ENCODE measurements at places on chromosomes 6 and 20.

DNA sequence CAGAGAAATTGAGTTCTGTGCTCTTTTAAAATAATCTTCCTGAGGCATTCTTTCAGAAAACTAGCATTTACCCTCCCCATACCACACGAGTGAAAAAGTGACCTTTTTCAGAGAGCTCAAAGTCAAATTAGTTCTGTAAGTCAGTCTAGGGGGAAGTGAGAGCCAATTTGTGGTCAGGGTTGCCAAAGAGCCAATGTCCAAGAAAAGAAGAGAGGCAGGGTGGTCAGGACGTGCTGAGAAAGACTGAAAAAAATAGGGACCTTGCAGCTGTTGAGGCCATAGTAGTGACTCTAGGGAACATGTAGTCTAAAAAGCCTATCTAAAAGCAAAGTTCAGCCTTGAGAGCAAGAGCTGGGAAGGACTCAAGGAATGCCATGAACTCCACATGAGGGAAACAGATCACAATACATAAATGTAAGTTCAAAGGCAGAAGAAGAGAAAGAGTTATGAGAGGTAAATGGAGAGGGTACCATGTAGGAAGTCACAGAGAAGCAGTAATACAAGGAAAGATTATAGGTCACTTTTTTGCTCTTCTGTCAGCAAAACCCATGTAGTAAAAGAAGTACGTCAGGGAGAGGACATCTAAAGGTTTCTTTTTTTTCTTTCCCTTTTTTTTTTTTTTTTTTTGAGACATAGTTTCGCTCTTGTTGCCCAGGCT, 565.1 kb upstream of the FLRT3 start:
- no peak for DNase-seq

- DNase-seq = no peak
These were observed 138.0 kb upstream of the TBX18 start for GRCh38 chr6:84902354-84902928.

DNA sequence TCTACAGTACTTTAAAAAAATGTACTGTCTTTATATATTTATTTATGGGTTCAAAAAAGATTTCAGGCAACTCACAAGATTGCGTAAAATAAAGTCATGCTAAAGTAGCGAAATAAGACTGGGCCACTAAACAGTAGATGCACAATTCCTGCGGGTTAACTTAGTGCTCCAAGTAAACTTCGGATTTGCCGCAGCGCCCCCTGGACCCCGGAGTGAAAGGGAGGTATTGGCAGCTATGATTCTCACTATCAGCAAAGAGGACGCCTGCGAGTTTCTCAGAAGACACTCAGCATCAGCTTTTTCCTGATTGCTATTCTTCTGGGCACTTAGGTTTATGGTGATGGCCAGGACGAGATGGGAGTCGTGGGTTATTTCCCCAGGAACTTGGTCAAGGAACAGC, 1.4 kb downstream of the OTOR start:
- no peak for DNase-seq

DNA sequence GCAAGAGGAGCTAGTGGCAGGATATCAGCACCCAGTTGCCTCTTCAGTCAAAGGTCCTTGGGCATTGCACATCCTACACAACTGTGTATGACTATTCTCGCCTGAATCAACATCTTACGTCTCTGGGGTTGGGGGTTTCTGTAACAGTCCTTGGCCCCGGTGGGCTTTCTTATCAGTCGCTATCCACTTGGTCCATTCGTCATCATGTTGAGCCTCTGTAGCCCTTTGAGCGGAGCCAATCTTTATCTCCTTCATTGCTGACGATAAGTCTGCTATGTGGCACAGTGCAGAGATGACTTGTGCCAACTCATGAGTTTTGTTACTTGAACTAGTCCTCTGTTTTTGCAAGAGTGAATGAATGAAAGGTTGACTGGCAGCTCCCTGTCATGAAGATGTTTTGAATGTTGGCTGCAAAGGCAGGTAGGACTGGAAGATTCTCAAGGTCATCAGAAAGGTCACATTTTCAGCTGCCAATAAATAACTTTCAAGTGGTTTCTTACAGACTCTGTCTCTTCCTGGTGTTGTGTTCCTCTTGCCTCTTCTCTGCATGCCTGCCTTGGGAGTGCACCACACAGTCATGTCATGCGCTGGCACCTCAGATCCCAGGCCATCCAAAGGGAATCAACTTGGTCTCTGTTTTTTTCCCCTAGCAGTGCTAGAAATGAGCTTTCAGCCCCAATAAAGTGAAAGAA, 238.9 kb downstream of the SLC24A3 start:
- DNase-seq = no peak

DNA sequence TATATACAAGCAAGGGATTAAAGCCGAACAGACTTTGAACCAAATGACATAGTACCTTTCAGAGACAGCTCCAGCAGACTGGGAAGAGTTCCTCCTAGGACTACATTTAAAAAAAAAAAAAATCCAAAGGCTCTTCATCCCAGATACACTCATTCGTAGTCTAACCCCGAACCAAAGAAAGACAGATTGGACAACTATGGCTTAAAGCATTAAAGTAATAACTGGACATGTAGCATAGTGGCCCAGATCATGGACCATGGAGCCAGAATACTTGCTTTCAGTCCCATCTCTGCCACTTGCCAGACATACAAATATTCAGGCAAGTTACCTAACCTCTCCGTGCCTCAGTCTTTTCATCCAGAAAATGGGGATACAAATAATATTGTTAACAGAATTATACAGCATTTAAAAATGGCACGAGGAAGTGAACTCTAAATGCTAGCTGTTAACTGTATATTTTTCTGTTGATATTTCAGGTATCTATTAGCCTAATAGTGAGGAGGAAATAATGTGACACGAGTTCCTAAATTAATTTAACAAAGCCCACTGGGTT, 123.7 kb downstream of the HIVEP2 start:
- DNase-seq = no peak

GRCh38 chr20:62503401-62504178, 27.8 kb upstream of the GATA5 start:
- no peak for DNase-seq

- DNase-seq = peak; percentile 3
These were observed 30.6 kb upstream of the RIPOR2 start for GRCh38 chr6:24966381-24966780.

DNA sequence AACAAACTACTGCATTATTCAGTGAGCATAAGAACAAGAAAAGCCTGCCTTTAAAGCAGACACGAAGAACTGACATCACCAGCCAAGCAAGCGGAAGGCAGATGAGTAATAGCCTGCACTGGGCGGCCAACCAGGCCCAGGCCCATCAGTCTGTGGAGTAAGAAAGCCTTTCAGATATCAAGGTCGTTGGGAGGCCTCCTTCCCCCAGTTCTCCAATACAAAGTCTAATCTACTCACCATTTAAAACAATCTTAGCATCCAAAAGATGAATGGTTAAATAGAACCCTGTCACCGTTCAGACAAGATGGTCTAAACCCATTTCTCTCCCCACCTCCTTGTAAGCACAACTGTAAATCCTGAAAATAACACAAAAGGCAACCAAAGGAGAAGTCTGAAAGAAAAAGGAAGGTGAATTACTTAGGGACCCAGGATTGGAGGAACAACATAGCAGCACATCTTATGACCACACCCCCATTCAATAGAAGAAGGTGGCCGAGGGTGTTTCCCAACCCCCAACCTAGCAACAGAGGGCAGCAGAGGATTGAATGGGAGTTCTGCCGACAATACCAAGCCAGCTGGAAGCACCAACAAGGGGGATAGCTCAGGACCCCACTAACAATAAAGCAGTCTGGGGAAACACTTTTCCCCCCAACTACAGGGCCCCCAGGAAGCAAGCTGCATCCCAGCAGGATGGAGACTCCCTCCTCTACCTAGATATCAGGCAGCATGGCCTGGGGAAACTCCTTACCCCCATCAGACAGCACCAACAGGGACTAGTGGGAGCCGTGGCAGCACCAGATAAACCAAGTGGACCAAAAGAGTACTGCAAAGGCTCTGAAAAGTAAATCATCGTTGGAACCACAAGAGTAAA, 67.9 kb downstream of the ZHX3 start:
- DNase-seq = no peak

GRCh38 chr6:158409451-158409850, 97.2 kb downstream of the TULP4 start:
- DNase-seq = no peak

DNA sequence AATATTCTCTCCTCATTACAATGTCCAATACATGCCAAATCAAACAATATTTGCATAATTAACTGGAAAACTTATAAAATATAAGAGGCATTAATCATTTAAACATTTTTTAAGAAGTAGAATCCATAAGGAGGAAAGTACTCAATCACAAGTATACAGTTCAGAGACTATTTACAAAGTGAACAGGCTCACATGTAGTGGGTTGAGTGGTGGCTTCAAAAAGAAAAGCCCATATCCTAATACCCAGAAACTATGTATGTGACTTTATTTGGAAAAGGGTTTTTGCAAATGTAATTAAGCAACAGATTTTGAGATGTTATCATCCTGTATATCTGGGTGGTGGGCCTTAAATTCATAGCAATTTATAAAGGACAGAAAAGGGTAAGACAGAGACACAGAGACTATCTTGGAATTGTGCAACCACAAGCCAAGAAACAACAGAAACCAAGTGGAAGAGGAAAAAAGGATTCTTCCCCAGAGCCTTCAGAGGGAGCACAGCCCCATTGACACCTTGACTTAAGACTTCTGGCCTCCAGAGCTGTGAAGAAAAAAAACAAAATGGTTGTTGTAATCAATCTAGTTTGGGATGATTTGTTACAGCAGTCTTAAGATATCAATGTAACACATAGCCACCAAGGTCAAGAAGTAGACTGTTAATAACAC, 32.7 kb upstream of the CRISP1 start:
- DNase-seq = no peak

GRCh38 chr20:31566658-31567379, 38.3 kb upstream of the ID1 start:
- DNase-seq = peak; percentile 66

- DNase-seq = no peak
These were observed 2.8 kb downstream of the POLH start for GRCh38 chr6:43578748-43579147.

- no peak for DNase-seq
These were observed 12.9 kb upstream of the OCSTAMP start for GRCh38 chr20:46563170-46563859.

- no peak for DNase-seq
These were observed 331.2 kb upstream of the KCNQ5 start for GRCh38 chr6:72290620-72291019.

DNA sequence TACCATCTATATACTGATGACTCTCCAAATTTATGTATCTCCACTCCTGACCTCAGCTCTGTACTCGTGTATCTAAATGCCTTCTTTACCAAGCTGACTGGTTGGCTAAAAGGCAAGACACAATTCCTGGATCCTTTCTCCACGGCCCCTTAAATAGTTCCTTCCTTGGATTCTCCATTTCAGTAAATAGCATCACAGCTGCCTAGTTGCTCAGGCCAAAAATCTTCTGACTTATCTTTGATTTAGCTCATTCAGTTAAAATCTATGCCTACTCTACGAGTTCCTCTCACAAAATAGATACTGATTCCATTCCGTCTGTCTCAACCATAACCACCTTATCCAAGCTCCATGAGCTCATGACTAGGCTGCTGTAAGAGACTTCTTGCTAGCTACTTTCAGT, 49.5 kb upstream of the LY86 start:
- no peak for DNase-seq

DNA sequence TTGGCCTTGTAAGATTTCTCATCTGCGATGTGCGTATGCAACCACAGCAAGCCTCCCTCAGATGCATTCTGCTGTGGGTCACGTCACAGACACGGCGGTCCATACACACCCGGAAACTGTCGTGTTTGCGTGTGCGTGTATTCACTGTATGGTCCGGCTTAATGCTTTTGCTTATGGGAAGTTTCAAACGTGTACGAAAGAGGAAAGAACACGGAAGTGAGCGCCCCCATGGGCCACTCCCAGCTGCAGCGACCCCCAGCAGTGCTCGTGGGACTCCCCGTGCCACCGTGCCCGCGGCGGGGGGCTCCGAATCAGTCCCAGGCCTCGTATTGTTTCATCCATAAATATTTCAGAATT, 10.2 kb downstream of the DLL1 start:
- no peak for DNase-seq

GRCh38 chr20:63733579-63734081, 2.8 kb upstream of the LIME1 start:
- no peak for DNase-seq

DNA sequence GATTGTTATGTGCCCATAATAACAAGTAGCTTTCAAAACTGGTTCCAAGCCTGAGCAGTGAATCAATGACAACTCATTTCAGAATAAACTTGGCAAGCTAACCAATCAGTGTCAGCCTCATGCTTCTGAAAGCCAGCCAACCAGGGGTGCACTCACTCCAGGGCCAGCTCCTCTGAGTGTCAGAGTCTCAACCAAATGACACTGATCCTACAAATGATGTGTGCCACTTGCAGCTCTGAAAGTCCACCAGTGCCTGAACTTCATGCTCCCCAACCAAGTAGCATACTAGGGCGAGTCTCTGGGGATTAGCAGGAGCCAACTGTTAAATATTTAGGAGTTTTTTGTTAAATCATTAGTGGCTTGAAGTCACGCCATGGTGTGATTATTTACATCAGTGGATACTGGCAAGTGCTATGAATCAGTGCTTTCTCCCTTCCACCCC, 4.5 kb downstream of the IYD start:
- no peak for DNase-seq

DNA sequence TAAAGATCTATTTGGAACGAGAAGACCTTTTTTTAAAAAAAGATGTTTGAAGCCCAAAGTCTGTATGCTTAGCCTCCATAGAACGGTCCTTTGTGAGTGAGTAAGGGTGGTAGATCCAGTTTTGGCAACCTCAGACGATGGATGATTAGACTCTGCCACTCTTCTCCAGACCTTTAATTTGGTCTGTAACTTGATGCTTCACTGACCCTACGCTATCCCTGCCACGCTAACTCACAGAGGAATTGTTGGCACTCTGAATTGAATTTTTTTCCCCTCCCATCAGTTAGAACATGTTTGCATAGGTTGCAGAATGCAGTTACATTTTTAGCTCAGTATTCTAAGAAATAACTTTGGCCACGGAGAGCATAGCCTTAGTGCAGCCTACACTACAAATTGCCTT, 15.8 kb upstream of the DEK start:
- no peak for DNase-seq

DNA sequence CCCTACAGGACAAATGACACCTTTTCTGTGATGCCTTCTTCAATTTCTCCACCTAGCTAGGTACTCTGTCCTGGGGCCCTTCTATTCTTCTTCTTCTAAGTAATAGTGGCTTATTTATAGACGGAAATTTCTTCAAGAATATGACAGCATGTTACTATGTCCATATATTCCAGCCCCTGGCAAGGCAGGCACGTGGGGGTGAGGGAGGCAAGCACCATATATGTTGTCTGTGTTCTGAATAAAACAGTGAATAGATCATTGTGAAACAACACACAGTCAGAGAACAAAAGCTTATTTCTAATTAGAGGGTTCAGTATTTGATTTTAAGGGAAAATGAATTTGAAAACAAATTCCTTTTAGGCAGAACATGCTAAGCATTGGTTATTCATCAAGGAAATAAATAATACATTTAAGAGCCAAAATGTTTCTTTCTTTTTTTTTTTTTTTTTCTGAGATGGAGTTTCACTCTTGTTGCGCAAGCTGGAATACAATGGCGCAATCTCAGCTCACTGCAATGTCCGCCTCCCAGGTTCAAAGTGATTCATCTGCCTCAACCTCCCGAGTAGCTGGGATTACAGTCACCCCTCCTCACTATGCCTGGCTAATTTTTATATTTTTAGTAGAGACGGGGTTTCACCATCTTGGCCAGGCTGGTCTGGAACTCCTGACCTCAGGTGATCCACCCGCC, 6.2 kb downstream of the HEBP2 start:
- no peak for DNase-seq
